ENCODE measurements at places on chromosomes 6 and 20.

GRCh38 chr6:26309731-26310142, 55.3 kb upstream of the BTN3A2 start:
- DNase-seq, result no peak
- no peak overlapping the region for H3K27ac ChIP-seq
- no peaks in the 10 kb centered on the region for H3K36me3 ChIP-seq
- no peak overlapping the region for H3K4me3 ChIP-seq
- peaks cover 9% of the 10 kb centered on the region for H3K4me1 ChIP-seq
- no peaks in the 10 kb centered on the region for H3K27me3 ChIP-seq

- no peaks in the 10 kb centered on the region for H3K27me3 ChIP-seq
- H3K36me3 ChIP-seq, result no peaks in the 10 kb centered on the region
- H3K27ac ChIP-seq, result no peak overlapping the region
- H3K4me3 ChIP-seq, result no peak overlapping the region
Measured at GRCh38 chr20:56506103-56506502, 18.4 kb upstream of the FAM209A start.

DNA sequence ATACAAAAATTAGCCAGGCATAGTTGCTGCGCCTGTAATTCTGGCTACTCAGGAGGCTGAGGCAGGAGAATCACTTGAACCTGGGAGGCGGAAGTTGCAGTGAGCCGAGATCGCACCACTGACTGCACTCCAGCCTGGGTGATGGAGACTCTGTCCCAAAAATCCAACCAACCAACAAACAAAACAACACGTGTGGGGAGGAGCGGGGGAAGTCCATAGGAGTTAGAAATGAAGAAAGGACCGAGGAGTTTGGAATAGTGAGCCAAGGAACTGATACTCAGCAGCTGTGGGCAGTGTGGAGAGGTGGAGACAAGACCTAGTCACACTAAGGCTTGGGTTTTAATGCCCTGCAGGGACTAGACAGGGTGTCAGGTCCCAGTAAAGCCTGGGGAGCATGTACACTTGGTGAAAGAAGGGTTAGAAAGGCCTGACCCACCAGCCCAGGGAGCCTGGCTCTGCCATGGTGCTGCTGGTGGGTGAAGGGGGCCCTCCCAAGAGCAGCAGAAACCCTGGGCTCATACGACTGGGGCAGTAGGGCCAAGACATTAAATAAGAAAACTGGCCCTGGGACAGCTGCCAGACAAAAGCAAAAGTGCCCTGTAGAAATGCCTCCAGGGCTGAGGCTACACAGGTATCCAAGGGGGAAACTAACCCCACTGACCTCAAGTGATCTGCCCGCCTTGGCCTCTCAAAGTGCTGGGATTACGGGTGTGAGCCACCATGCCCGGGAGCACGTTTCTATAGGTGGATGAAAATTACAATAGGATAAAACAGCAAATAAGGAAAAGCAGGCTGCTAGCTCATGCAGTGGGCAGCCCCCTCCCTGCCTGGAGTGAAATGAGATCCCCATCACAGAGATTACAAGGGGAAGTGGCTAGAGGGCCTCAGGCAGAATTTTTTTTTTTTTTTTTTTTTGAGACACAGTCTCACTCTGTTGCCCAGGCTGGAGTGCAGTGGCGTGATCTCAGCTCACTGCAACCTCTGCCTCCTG, 58.0 kb downstream of the MYH7B start:
- no peak overlapping the region for H3K27ac ChIP-seq
- H3K36me3 ChIP-seq, result peaks cover 2% of the 10 kb centered on the region
- DNase-seq, result no peak
- no peak overlapping the region for H3K4me3 ChIP-seq
- H3K4me1 ChIP-seq, result no peaks in the 10 kb centered on the region

DNA sequence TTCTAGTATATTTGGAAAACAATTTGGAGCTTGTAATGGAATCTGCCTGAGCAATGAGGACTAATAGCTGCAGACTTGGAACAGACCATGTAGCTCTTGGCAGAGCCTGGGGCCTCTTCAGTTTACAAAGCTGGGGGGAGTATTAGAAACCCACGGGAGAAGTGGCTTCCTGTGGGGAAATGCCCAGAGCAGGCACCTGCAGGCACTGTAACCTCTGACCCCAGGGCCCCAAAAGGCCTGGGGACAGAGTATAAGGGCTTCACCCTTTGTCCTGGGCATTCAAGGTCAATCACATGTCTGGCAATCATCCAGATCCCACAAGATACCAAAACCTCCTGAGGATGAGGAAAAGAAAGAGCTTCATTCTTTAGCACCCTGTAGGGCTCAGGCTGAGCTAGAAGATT, 19.4 kb downstream of the PKIG start:
- H3K4me1 ChIP-seq, result peaks cover 12% of the 10 kb centered on the region
- DNase-seq, result no peak
- H3K4me3 ChIP-seq, result no peak overlapping the region
- H3K27me3 ChIP-seq, result no peaks in the 10 kb centered on the region

GRCh38 chr20:59631751-59632540, 27.6 kb downstream of the PHACTR3 start:
- H3K27ac ChIP-seq, result no peak overlapping the region
- DNase-seq, result no peak
- no peaks in the 10 kb centered on the region for H3K4me1 ChIP-seq
- H3K36me3 ChIP-seq, result no peaks in the 10 kb centered on the region
- no peak overlapping the region for H3K4me3 ChIP-seq
- H3K27me3 ChIP-seq, result peaks cover 3% of the 10 kb centered on the region

DNA sequence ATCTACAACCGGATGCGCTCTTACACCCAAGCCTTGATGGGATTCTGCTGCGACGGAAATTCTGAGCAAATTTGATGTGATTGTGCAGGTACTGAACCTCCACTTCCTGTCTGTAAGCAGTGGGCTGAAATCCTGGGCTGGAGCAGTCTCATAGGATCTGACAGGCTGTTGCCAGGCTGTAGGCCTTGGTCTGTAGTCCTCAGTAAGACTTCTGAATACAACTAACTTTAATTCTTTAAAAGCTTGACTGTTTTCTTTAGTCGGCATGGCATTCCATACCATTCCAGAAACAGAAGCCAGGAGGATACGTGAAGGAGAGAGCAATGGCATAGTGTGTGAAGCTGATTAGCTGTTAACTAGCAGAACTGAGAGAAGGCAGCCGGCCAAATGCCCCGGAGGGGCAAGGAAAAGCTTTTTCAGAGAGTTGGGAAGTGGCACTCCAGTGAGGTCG, 68.3 kb downstream of the ADTRP start:
- no peaks in the 10 kb centered on the region for H3K4me1 ChIP-seq
- H3K27ac ChIP-seq, result no peak overlapping the region
- H3K27me3 ChIP-seq, result no peaks in the 10 kb centered on the region
- DNase-seq, result no peak
- H3K4me3 ChIP-seq, result no peak overlapping the region
- no peaks in the 10 kb centered on the region for H3K36me3 ChIP-seq

DNA sequence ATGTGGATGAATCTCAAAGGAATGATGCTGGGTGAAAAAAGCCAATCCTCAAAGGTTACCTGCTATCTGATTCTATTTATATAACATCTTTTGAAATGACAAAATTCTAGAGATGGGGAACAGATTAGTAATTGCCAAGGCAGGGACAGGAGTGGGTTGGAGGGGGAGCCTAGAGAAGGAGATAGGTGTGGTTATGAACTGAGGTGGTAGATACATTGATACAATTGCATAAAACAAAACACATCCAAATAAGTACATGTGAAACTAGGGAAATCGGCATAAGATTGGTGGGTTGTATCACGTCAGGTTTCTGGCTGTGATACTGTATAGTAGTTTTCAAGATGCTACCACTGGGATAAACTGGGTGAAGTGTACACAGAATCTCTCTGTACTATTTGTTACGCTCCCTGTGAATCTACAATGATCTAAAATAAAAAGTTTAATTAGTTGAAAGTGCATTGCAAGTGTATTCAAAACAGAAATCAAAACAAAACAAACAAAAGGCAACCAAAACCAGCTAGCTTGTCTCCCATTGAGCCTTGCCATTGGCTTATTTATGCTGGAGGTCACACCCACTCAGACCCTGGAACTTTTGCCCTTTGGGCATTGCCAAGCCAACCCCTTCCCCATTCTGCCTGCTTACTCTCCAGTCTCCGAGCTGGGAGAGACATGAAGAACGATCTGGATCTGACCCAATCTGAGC, 27.8 kb downstream of the PPP1R16B start:
- no peak for DNase-seq
- no peaks in the 10 kb centered on the region for H3K4me1 ChIP-seq
- H3K36me3 ChIP-seq, result no peaks in the 10 kb centered on the region
- H3K27me3 ChIP-seq, result peaks cover 2% of the 10 kb centered on the region
- no peak overlapping the region for H3K27ac ChIP-seq
- H3K4me3 ChIP-seq, result no peak overlapping the region

DNA sequence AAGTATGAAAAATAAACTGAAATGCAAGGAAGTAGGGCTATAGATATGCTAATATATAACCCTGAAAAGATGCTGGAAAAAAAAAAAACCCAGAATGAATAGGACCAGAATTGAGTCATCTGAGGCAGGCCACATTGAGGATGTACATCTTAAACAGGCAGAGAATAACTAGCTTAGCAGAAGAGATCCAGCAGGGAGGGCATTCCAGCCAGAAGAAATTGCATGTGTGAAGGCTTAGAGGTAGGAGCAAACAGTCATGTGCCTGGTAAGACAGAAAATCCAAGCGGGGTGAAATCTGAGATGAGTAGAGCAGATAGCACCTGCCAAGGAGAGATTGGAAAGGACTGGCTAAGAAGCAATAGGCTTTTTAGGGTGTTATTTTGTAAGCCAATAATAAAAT, 2.6 kb downstream of the COL19A1 start:
- H3K27ac ChIP-seq, result no peak overlapping the region
- H3K4me3 ChIP-seq, result no peak overlapping the region
- no peak for DNase-seq
- H3K27me3 ChIP-seq, result peaks cover 52% of the 10 kb centered on the region

GRCh38 chr6:90420500-90420899, 123.9 kb upstream of the BACH2 start:
- H3K4me3 ChIP-seq, result no peak overlapping the region
- no peak for DNase-seq
- no peaks in the 10 kb centered on the region for H3K4me1 ChIP-seq
- no peak overlapping the region for H3K27ac ChIP-seq

DNA sequence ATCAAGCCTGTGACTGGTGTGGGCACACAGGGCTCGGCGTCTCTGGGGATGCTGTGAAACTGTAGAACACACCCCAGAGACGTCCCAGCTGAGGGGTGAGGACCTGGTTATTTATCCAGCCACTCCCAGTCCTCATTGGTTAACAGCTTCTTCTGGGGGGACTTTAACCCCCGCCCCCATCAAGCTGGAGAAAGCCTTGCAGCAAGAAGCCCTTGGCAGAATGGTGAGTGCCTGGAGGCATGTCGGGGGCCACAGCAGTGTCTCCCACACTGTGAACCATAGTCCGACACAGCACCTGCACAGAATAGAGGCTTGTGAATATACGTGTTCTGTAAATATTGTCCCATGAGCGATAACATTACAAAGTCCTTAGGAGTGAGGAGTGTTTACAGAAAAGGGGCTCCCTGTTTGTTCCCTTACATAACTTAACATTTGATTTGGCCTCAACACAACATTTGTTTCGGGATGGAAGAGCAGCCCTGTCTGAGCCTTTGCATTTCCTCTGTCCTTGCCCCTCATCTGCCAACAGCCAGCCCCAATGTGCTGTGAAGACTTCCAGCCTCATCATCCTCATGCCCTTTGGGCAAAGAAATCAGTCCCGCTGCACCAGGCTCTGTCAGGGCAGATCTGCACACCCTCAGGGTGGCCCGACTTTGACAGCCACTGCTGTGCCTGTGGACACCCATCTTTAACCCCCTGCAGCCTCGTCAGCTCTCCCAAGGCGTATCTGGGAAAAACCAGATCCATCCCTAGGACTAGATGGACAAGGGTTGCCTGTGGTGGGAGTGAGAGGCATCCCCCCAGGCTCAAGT, 2.2 kb upstream of the RRBP1 start:
- no peak overlapping the region for H3K4me3 ChIP-seq
- no peak overlapping the region for H3K27ac ChIP-seq
- H3K4me1 ChIP-seq, result peaks cover 11% of the 10 kb centered on the region
- DNase-seq, result no peak
- H3K27me3 ChIP-seq, result peaks cover 21% of the 10 kb centered on the region

- H3K4me3 ChIP-seq, result no peak overlapping the region
- no peaks in the 10 kb centered on the region for H3K27me3 ChIP-seq
- no peaks in the 10 kb centered on the region for H3K36me3 ChIP-seq
- H3K27ac ChIP-seq, result no peak overlapping the region
Measured at GRCh38 chr6:906920-907319, 214.0 kb upstream of the EXOC2 start.

- H3K27ac ChIP-seq, result no peak overlapping the region
- no peaks in the 10 kb centered on the region for H3K27me3 ChIP-seq
- no peaks in the 10 kb centered on the region for H3K4me1 ChIP-seq
- DNase-seq, result no peak
Measured at GRCh38 chr6:51299621-51300380, 481.1 kb downstream of the TFAP2B start.

DNA sequence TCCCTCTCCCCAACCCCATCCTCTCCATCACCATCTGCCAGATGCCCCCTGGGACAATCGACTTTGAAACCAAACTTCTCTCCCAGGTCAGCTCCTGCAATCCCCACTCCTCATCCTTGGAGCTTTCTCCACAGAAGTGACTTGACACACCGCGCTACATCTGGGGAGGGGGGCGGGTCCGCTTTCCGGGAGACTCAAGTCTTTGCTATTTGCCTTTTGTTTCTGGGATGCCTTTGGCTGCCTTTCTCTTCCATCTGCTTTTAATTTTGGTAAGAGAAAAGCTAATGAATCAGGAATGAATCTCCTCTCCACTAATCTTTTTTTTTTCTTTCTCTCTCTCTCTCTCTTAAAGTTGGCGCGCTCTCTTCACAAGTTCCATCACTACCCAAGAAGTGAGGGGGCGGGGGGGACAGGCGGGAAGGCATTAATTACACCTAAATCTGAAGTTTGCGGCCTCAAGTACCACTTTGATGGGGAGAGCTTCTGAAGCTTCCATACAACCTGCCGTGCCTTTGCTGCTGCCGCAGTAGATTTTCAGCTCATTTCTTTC, 664 bp upstream of the TPBG start:
- no peak for DNase-seq
- H3K36me3 ChIP-seq, result peaks cover 19% of the 10 kb centered on the region
- peaks cover 20% of the 10 kb centered on the region for H3K4me1 ChIP-seq

- H3K4me3 ChIP-seq, result no peak overlapping the region
- no peaks in the 10 kb centered on the region for H3K27me3 ChIP-seq
- H3K27ac ChIP-seq, result no peak overlapping the region
- H3K4me1 ChIP-seq, result no peaks in the 10 kb centered on the region
- no peak for DNase-seq
Measured at GRCh38 chr20:57075603-57076002, 190.8 kb downstream of the BMP7 start.

Data from Panc1 (cell line).